ENCODE measurements at places on chromosomes 1 and 21. TPM values are rescaled to one million over a fixed set of nuclear protein-coding genes. Genes with fewer than 3 reads are reported as not detected.
A peak's percentile ranks its signal among the peaks of the same experiment; 100 is the strongest.

The PGLYRP4 gene
- total RNA-seq: not detected

DNA sequence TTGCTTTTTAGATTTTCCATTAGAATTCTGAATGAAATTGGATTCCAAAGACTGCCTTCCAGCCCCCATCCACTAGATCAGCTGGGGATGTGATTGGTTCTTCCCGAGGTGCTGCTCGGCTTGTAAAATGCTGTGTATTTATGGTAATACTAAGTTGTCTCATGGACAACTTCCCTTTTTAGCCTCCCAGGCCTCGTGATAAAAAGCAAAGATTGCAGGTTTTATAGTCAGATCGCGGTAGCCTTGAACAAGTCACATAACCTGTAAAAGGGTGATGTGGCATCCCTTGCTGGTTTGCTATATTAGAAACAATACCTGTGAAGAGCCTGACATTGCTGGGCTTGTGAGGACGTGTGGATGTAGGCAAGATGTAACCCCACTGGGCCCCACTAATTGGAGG is 10.4 kb downstream of the MUL1 start:
- H3K4me1 ChIP-seq: peaks cover 8% of the 10 kb centered on the region
- peaks cover 34% of the 10 kb centered on the region for H3K36me3 ChIP-seq

- no peaks in the 10 kb centered on the region for H3K27me3 ChIP-seq
- H3K4me3 ChIP-seq: no peak overlapping the region
- no peak overlapping the region for H3K27ac ChIP-seq
Measured at GRCh38 chr1:64546013-64546412, 76.1 kb downstream of the CACHD1 start.

The MROH9 gene
- total RNA-seq: not detected

- no peak overlapping the region for H3K4me3 ChIP-seq
- peaks cover 8% of the 10 kb centered on the region for H3K4me1 ChIP-seq
- H3K27me3 ChIP-seq: no peaks in the 10 kb centered on the region
Measured at GRCh38 chr1:7584643-7585042, 186.5 kb upstream of the VAMP3 start.

The CFHR2 gene
- total RNA-seq: not detected

The CELA3A gene
- 6.6 TPM for total RNA-seq

The FCGR3B gene
- total RNA-seq: 4.6 TPM

DNA sequence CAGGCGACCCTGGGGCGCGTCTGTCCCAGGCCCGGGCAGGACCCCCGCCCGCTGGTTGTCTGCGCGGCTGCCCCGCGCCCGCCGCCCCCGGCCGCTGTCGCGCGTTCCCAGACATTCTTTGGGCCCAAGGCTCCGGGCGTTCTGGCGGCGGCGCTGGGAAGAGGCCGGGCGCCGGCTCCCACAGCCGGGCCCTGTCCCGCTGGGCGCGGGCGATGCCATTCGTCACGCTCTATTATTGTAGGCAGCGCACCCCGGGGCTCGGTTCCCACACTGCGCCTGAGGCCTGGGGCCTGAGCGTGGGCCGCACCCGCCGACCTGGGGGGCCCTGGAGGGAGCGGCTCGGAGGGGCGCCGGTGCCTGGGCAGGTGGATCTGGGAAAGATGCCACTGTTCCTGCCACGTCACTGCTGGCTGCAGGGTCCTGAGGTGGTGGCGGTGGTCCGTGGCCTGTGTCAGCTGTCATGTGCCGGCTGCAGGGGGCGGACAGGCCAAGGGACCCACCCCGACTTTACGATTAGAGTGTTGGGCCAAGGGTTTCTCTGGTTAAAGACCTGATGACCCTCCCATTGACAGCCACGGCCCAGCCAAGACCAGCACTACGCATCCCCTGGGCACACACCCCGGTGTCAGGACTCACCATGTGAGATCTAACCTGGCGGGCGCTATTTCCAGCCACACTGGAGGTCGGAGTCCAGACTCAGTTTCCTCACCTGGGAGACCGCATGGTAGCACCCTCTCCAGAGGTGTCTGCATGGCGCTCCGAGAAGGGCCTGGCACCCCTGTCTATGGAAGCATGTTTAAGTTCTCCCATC is 55.1 kb upstream of the ADARB1 start:
- no peaks in the 10 kb centered on the region for H3K36me3 ChIP-seq
- H3K27me3 ChIP-seq: no peaks in the 10 kb centered on the region
- DNase-seq: no peak
- peak overlapping the region; percentile 89 for H3K27ac ChIP-seq
- peaks cover 44% of the 10 kb centered on the region for H3K4me1 ChIP-seq

DNA sequence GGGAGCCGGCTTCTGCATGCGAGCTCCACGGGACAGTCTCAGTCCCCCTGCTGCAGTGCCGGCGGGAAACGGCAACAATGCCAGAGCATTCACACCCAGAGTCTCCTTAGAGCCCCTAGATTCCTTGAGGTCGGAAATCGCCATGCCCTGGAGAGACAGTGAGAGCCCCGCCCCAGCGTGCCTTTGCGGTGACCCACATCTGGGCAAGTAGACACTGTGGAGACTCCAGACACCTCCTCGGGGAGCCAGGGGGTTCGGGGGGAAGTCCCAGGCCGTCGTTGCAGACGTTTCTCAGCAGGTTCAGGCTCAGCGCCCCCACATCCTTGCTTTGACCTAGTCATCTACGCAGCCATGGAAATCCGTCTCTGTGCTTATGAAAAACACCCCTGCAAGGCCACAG is 81.3 kb upstream of the ARHGEF16 start:
- no peaks in the 10 kb centered on the region for H3K36me3 ChIP-seq
- peak overlapping the region; percentile 8 for H3K4me3 ChIP-seq

DNA sequence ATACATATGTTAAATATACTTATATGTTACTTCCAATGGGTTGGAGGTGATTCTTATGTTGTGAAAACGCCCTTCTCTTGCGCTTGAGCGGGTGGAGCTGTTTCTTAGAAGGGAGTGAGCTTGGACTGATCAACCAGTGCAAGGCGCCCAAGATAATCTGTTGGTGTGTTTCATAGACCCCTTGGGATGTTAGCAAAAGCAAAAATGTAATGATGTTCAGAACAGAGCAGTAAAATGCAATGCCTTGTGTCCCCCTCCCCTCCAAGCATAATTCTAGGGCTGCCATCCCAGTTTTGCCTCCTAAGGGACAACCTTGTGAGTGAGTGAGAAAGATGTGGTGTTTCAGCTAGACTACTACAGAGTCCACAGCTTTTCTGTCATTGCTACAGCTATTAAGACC is 6.2 kb upstream of the CD34 start:
- no peak for DNase-seq
- no peaks in the 10 kb centered on the region for H3K36me3 ChIP-seq
- H3K27ac ChIP-seq: no peak overlapping the region
- peaks cover 25% of the 10 kb centered on the region for H3K4me1 ChIP-seq
- no peaks in the 10 kb centered on the region for H3K27me3 ChIP-seq
- no peak overlapping the region for H3K4me3 ChIP-seq

The NPR1 gene
- 293 TPM for total RNA-seq

The RNF186 gene
- not detected for total RNA-seq

The IVL gene
- not detected for total RNA-seq
